ENCODE measurements at places on chromosomes 4 and X. TPM values are rescaled to one million over a fixed set of nuclear protein-coding genes. Genes with fewer than 3 reads are reported as not detected.

- no peak for ATAC-seq
Observed at GRCh38 chr4:183100827-183101226, 1.8 kb downstream of the WWC2 start.

The MTMR8 gene
- 5.9 TPM for total RNA-seq

DNA sequence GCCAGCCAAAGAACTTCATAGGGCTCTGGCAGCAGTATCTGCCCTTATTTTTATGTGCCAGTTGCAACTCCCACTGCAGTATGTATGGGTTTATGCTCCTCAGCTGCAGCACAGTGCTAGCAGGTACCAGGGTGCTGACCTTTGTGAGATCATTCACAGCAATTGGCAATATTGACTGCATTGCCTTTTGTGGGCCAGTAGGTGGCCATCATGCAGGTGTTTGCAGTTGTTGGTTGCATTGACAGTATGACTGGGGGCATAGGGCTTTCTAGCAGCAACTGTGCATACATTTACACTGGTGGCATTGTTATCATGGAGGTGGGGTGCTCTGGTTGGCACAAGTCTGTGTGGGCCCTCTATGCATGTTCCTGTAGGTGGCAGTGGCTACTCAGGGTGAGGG lies 42.5 kb downstream of the FAAH2 start:
- ATAC-seq = no peak

- ATAC-seq = no peak
Observed at GRCh38 chr4:140996766-140997165, 136.5 kb downstream of the RNF150 start.

DNA sequence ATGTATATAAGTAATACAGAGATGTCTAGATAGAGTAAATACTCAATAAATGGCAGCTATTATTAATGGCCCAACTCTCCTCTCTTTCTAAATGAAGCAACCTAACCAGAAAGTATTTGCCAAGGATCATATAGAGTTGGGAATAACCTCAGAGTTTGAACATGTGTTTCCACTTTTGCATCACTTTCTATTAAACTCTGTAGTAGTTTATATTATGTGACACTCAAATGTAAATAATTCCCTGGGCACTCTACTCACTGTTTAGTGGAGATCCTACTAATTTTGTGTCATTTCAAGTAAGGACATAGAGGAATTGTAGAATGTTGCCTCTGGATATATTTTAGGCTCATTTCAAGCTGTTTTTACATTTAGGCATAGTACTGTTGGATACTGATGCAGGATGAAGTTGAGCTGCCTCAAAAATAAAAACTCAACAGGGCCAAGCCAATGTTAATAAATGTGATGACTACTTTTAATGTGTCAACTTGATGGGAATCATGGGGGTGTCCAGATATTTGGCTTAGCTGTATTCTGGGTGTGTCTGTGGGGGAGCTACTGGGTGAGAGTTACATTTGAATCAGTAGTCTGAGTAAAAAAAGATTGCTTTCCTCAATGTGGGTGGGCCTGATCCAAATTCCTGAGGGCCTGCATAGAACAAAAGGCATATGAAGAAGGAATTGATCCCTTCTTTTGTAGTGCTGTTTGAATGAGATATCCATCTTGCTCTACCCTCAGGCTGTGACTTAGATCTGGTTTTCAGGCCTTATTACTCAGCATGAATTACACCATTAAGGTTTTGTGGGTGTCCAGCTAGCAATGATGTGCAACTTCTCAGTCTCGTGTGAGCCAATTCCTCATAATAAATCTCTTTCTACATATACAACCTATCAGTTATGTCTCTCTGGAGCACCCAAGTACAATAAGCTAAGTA lies 1368.2 kb downstream of the STIM2 start:
- no peak for ATAC-seq

Data from activated T-helper 17 cell treated with anti-CD3 and anti-CD28 coated beads, Interleukin-2, amount 50 U/mL, for 72 hours (primary cell).